Effector memory CD4-positive, alpha-beta T cell (primary cell): ENCODE measurements at places on chromosomes 11 and 22.

GRCh38 chr11:22657101-22657694 is 9.2 kb upstream of the GAS2 start:
- DNase-seq, result no peak

- DNase-seq, result no peak
These were observed 59.3 kb downstream of the EHF start for GRCh38 chr11:34680206-34680605.

GRCh38 chr11:47914743-47915142 is 65.6 kb upstream of the PTPRJ start:
- DNase-seq, result no peak

- DNase-seq, result no peak
These were observed 18.6 kb downstream of the KIF18A start for GRCh38 chr11:28089378-28089777.

- DNase-seq, result no peak
These were observed 94.4 kb downstream of the PHF21B start for GRCh38 chr22:44915441-44915840.

- DNase-seq, result no peak
These were observed 422.4 kb downstream of the TENM4 start for GRCh38 chr11:79018371-79018849.

GRCh38 chr22:50683994-50684371 is 11.4 kb downstream of the SHANK3 start:
- no peak for DNase-seq

DNA sequence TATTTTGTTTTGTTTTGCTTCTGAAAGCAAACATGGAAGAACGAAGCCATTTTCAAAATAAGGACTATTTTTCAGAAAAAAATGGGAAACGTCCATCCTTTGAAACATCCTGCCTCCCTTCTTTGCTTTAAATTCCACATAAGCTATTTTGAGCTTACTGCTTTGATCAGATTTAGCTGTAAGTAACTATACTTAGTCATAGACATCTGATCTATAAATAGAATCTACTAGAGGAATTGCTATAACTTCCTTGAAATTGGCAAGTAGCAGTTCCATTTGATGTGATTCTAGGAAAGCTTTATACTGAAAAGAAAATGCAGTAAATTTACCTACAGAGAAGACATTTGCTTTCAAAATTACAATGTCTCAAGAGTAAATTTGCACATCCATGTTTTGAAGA is 305.8 kb downstream of the TTC28 start:
- DNase-seq, result no peak

- peak; percentile 32 for DNase-seq
These were observed 344 bp downstream of the IFT27 start for GRCh38 chr22:36775586-36775963.

GRCh38 chr11:126423154-126423553 is 67.7 kb downstream of the ST3GAL4 start:
- no peak for DNase-seq

GRCh38 chr11:8719721-8720120 is 37.1 kb downstream of the RPL27A start:
- DNase-seq, result no peak
